ENCODE measurements at places on chromosomes 7 and 10.

DNA sequence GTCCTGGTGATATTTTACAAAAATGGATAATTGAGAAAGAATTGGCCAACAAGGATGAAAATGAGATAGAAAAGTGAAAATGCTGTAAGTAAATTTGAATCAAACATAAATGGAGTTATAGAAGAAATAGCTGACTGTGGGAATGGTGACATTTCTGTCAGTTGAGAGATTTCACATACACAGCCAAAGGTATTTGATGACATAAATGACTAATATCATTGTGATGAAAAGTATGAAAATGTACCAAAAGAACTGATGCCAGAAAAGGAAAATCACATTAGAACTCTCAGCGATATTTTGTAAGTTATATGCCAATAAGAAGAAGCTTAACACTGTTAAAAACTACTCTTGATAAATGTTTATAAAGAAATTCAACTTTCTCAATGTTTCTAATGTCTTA, 54.9 kb downstream of the TFPI2 start:
- no peak for DNase-seq

DNA sequence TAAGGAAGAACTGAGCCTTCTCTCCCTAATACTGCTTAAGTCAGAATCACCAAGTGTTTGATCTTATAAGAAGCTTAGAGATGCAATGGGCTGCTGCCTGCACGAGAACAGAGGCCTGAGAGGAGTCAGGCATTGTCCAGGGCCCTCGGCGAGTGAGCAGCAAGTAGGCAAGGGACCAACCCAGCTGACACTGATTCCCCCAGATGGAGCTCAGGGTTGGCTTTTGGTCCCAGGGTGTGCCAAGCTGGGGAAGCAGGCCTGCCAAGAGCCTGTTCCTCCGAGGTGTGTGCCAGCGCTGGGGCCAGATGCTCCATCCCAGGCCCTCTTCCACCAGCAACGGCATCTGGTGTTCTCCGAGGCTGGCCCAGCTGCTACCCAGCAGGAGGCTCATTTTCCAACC, 222.0 kb upstream of the ZMIZ1 start:
- DNase-seq, result no peak

- no peak for DNase-seq
Observed at GRCh38 chr10:115503546-115503945, 410.4 kb downstream of the ATRNL1 start.

DNA sequence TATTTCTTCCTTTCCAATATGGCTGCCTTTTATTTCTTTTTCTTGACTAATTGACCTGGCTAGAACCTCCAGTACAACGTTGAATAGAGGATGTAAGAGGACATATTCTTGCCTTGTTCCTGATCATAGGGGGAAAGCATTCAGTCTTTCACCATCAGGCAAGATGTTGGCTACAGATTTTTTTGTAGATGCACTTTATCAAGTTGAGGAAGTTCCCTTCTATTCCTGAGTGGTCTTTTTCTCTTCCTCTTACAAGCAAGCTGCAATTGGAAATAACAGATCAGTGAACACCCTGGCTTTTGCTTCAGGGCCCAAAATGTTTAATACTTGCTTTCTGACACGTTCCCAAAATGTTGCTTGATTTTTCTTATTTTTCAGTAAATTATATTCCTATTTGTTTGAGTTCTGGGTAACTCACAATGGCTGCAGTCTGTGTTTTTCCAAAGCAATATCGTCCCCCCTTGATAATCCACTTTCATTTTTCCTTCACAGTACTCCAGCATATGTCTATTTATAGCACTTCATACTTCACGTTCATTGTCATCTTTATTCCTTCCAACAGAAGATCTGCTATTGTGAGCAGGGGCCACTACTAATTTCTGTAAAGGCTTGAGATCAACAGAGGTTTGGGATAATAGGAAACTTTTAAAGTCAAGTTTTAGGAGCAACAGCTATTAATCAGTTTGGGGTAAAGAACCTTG, 11.7 kb downstream of the CPEB3 start:
- no peak for DNase-seq

- peak; percentile 88 for DNase-seq
Observed at GRCh38 chr10:104328896-104329710, 9.2 kb downstream of the ITPRIP start.

DNA sequence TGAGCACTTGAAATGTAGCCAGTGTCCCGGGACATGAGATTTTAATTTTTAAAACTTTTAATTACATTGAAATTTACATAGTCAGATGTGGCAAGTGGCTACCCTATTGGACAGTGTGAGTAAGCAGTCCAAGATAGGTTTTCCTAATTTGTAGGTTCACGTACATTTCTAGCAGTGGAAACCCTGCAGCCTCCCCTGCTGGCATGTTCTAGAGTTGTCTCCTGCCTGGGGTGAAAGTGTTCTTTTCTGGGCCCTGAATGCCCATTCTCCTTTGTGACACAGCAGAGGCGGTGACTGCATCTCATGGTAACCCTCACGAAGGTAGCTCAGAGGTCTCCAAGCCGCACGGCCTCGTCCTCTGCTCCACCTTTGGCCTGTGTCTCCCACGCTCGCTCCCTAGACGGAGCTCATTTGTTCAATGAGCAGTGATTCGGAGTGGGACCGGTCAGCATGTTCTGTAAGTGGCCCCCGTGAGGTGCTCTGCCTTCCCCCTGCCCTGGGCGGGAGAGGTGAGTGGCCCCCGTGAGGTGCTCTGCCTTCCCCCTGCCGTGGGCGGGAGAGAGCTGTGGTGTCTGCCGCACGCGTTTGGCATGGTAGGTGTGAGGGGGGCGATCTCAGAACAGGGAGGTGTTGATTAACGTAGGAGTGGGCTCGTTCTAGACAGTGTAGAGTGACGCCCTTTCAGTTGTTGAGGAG, 18.0 kb downstream of the WDR37 start:
- no peak for DNase-seq

DNA sequence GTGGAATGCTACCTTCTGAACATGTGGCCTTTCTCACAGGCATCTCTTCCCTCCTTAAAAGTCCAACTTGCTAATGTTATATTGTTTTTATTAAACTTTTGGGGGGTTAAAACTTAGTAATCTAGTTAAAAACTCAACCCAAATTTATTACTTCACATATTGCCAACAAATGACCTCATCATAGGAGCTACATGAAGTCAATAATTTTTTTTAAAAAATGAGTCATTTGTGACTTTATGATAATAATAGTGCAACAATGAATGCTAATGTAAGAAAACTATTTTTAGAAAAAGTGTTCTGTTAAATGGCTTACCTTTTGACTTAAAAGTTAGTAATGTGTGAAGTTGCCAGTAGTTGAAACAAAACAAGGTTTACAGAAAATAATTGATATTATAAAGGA, 325.9 kb upstream of the FZD1 start:
- DNase-seq, result no peak

- DNase-seq, result no peak
Observed at GRCh38 chr10:85623758-85624157, 742.8 kb downstream of the GRID1 start.

- DNase-seq, result no peak
Observed at GRCh38 chr7:24700521-24701260, 56.6 kb downstream of the GSDME start.

GRCh38 chr10:93342921-93343320, 139.2 kb downstream of the MYOF start:
- DNase-seq, result no peak

GRCh38 chr10:33706746-33707145, 372.3 kb upstream of the NRP1 start:
- no peak for DNase-seq

DNA sequence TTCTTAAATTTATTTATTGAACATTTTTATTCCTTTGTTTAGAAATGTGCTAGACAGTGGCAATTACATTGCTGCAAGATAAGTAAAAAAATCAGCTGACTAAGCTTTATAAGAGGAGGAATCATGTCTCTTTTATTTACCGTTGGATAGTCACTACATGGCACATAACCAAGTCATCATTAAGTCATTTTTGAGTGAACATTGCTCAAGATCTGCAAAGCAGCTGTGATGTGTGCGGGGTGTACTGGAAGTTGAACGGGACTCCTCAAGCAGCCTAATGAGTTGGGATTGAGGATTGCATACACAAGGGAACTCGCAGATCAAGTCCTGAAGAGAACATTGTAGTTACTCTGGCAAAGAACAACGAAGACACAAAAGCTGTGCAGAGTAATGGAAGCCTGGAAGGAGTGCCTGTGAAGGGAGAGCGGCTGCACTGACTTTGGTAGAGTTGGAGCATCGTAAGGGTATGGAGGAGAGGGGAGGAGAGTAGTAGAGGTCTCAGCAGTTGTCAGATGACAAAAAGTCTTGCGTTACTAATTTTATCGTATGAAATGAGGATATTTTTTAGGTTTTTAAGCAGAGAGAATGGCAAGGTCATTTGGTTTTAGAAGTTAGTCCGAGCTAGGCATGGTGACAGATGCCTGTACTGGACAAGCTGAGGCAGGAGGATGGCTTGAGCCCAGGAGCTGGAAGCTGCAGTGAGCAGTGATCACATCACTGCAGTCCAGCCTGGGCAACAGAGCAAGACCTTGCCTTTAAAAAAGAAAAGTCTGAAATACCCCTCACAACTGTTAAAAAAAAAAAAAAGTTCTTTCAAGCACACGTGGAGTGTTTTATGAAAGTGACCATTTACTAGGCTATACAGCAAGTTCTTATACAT, 95.1 kb downstream of the BMPR1A start:
- no peak for DNase-seq

- DNase-seq, result no peak
Observed at GRCh38 chr7:12290761-12291160, 79.7 kb downstream of the TMEM106B start.

GRCh38 chr7:129191272-129191671, 2.8 kb downstream of the SMO start:
- DNase-seq, result no peak

DNA sequence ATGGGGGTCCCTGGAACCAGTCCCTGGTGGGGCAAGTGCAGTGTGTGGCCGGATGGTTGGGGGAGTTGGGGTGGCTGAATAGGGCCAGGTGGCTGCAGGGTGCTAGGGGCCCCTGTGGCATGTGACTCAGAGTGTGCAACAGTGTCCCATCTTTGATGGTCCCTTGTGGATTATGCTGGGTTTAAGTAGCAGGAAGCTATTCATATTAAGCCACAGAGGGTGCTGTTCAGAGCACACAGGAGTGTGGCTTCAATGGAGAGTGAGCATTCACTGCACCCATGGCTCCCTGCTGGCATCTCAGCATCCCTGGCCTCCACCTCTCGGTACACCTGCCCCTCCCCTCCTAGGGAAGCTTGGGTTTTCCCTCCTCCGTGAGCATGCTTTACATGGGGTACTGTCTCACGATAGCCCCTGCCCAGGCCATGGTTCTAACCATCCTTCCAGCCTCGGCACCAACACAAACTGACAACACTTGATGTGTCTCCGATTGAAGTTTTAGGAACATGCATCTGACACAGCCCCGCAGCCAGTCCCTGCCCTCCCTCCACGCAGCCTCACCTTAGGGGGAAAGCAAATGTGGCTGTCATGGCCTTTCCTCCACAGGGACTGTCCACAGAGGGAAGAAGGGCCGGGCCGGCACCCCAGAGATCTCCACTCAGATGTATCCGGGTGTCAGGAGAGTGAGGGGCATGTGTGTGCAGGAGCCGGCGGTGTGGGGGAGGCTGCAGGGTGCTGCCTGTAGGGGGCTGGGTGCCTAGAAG, 30.4 kb upstream of the PPIF start:
- no peak for DNase-seq

GRCh38 chr10:29259498-29259897, 29.4 kb upstream of the LYZL1 start:
- DNase-seq, result no peak

- peak; percentile 44 for DNase-seq
Observed at GRCh38 chr10:63720072-63720537, 198.9 kb downstream of the REEP3 start.

DNA sequence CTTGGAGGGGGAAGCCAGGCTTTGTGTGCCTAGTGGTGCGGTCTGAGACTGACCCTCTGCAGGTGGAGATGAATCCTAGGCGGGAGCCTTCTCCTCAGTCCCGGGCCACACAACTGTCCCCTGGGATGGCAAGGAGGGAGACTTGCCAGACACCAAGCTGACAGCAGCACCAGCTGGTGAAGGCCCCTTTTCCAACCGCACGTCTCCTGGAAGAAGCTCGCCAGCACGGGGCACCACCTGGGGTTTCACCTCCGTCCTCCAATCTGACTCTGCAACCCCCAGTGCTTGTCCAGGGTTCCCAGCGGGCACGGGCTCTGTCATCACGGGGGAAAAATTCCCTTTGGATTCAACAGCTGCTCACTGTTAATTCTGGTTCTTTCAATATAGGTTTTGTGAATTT, 34.2 kb upstream of the TCERG1L start:
- no peak for DNase-seq

GRCh38 chr10:35916791-35917190, 274.7 kb upstream of the FZD8 start:
- no peak for DNase-seq

DNA sequence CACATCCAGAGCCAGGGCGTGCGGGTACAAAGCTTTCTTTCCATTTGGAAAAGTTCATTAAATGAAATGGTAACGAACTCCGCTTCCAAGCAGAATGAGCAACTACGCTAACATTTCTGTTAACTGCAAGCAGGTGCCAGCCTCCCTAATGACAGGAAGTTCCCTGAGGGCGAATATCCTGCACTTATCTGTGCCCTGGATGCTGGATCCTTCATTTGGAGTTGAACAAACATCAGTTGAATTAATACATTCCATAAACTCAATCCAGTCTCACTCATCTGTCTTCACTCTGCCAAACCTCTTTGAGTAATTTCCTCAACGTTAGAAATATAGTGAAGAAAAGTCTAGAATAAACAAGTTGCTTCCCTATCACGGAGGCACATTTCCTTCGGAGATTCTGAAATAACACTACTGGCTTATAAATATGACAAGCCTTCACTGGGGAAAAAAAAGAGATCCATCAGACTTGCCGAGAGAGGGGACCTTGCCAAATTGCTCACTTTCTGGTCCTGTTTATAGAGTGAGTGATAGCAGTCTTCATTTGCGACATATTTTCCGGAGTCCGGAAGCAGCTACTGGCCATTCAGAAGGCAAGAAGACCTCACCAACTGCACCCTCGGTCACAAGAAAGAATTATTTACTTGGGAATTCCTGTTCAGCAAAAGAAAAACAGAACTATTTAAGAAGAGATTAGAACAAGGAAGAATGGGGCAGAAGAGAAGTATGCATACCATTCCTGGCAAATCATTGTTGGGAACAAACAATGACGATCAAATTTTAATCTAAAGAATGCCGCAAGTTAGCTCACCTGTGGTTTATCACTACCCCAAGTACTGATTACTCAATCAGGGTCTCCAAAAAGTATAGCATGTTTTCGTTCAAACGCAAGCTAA, 196.4 kb downstream of the FAM107B start:
- DNase-seq, result no peak

- no peak for DNase-seq
Observed at GRCh38 chr10:777913-778479, 88.5 kb upstream of the DIP2C start.

DNA sequence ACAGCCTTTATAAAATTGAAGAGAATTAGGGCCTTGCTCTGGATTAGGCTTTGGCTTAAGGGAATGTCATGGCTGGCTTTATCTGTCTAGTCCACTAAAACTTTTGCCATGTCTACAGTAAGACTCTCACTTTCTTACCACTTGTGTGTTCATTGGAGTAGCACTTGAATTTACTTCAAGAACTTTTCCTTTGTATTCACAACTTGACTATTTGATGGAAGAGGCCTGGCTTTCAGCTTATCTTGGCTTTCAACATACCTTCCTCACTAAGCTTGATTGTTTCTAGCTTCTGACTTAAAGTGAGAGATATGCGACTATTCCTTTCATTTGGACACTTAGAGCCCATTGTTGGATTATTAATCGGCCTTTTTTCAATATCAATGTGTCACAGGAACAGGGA, 96.1 kb downstream of the TPST1 start:
- DNase-seq, result no peak

Measured in CD4-positive, alpha-beta T cell treated with Interleukin-15 for 1 hour (primary cell).